ENCODE measurements at places on chromosomes 16 and 17.

DNA sequence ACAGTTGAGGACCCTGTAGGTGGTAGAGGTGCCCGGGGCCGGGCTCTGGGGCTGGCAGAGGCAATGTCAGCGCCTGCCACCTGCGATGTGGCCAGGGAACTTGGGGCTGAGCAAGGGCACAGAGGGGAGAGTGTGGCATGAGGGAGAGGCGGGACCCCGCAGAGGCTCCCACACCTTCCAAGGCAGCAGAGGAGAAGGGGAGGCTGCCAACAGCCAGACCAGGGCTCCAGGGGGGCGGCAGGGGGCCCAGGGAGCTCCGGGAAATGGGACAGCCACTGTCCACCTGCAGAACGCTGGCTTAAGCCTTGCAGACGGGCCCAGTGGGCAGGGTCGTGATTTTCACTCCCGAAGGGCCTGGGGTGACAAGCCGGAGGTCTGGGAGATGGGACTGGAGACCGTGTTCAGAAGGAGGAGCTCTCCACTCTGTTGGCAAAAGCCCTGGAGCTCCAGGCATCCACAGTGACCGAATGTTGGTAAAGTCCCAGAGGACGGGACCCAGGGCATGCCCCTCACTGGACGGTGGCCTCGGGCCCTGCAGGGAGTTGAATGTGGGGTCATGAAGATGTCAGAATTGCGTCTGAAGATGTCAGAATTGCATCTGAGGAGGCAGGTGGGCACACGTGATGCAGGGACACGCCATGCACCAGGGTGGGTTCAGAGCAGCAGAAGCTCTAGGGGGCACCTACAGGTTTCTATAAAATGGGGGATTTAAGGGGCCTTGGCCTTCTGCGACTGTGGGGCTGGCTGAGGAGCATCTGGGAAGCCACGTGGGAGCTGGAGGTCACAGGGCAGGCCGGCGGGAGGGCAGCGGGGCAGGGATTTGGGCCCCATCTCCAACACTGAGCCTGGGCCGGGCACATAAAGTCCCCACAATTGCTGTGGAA is 18.6 kb downstream of the CD7 start:
- H3K27ac ChIP-seq: peak overlapping the region; percentile 100
- peaks cover 82% of the 10 kb centered on the region for H3K4me1 ChIP-seq
- no peaks in the 10 kb centered on the region for H3K27me3 ChIP-seq
- H3K36me3 ChIP-seq: no peaks in the 10 kb centered on the region

- DNase-seq: no peak
- H3K27me3 ChIP-seq: no peaks in the 10 kb centered on the region
- no peak overlapping the region for H3K27ac ChIP-seq
- no peaks in the 10 kb centered on the region for H3K4me1 ChIP-seq
Measured at GRCh38 chr17:73799096-73799495, 154.9 kb upstream of the SDK2 start.

DNA sequence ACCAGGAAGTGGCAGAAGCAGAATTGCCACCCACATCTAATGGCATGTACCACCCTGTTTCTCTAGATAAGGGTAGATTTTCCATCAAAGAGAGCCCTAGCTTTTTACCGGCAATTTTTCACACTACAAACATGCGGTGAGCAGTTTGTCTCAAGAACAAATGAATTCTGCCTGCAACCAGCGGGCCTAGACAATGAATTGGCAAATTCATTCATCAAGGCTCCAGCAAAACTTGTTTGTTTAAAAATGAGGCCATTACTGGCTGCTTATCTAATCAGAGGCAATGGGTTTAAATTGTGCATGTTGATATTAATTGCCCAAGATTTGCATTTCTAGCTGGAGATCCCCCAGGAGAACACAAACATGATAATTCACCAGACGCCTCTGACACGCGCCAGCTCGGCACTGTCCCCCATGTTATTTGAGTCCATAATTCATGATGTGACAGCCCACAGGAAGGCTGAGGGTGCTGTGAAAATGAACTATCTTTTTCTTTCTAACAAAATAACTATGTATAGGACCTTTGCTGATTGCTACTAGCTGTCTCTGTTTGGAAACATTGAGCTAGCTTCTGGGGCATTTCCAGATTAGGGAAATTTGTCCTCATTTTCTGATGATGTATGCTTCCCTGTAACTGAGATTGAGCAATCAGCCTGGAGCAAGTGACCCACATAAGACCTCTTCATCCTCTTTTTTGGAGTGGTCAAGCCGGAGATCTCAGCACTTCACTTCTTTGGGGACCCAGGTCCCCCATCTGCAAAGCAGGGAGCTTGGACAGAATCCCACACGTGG is 80.8 kb downstream of the CNGB1 start:
- no peak overlapping the region for H3K27ac ChIP-seq
- no peaks in the 10 kb centered on the region for H3K36me3 ChIP-seq
- H3K4me3 ChIP-seq: no peak overlapping the region
- DNase-seq: no peak
- peaks cover 13% of the 10 kb centered on the region for H3K27me3 ChIP-seq

GRCh38 chr16:87690911-87691685 is 74.7 kb downstream of the KLHDC4 start:
- H3K27me3 ChIP-seq: no peaks in the 10 kb centered on the region
- no peak overlapping the region for H3K4me3 ChIP-seq
- no peaks in the 10 kb centered on the region for H3K4me1 ChIP-seq
- DNase-seq: no peak
- no peak overlapping the region for H3K27ac ChIP-seq
- peaks cover 6% of the 10 kb centered on the region for H3K36me3 ChIP-seq

GRCh38 chr16:78916928-78917545 is 683.5 kb downstream of the MAF start:
- no peaks in the 10 kb centered on the region for H3K27me3 ChIP-seq
- H3K36me3 ChIP-seq: no peaks in the 10 kb centered on the region
- no peak overlapping the region for H3K27ac ChIP-seq
- no peaks in the 10 kb centered on the region for H3K4me1 ChIP-seq
- no peak for DNase-seq
- H3K4me3 ChIP-seq: no peak overlapping the region

- no peak for DNase-seq
- H3K27ac ChIP-seq: no peak overlapping the region
- H3K27me3 ChIP-seq: no peaks in the 10 kb centered on the region
- peaks cover 37% of the 10 kb centered on the region for H3K36me3 ChIP-seq
Measured at GRCh38 chr17:62057696-62058095, 7.4 kb downstream of the MED13 start.

GRCh38 chr17:48494335-48494734 is 36.5 kb downstream of the HOXB1 start:
- H3K36me3 ChIP-seq: no peaks in the 10 kb centered on the region
- H3K4me3 ChIP-seq: no peak overlapping the region
- no peak for DNase-seq
